Right atrium auricular region (tissue), 2 donors: ENCODE measurements at places on chromosomes 16 and 17. TPM values are rescaled to one million over a fixed set of nuclear protein-coding genes. Genes with fewer than 3 reads are reported as not detected.

DNA sequence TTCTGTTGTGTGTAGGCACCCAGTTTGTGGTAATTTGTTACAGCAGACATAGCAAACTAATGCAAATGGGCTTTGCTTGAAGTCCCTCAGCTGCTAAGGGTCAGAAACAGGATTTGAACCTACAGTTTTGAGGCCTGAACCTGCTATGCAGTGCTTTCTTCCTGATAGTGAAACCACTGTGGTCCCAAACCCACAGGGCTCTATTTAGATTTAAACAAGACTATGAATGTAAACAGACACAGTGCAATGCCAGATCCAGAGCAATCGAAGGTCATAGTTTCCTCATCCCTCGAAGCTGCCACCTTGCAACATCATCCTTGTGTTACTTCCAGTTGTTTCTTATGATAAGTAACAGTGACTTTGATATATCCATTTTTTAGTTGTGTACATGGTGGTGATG, 630.2 kb downstream of the WWOX start:
- no peak for DNase-seq

NPIPA2 gene
- total RNA-seq: 1.4 TPM

TXNDC11 gene
- total RNA-seq: 38.1 TPM

CCL14 gene
- total RNA-seq: 4.1 TPM

MYH13 gene
- not detected for total RNA-seq

DNA sequence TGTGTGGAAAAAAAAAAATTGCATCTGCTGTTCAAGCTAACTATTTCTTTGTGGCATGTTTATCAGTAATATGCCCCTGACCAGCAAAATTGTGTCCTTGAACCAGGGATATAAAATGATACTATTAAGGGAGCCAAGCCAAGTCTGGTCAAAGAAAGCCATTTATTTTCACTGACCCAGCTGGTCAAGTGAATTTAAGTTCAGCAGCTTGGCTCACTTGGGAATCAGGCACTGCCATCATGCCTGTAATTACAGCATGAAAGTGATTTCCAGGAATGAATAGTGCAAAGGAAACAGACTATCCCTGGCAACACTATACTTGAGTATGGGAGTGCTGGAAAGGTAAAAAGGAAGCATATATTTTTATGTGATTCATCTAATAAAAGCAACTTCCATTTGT, 934.6 kb upstream of the CDH8 start:
- DNase-seq: no peak

DNA sequence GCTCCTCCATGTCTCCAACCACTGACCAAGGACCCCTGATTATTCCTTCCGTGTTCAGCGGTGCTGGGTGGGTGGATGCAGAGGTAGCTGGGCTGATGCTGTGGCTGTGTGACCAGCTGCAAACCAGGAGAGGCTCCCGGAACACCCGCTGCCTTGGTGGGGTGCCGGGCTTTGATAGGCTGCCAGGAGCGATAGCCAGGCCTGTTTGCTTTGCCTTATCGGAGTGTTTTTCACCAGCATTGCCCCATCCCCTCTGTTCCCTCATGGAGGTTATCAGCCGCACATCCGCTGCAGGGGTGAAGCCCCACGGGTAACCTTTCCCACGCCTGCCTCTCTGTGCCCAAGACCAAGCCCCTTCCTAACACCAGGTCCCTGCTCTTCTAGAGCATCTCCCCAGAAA, 354.3 kb downstream of the C16orf95 start:
- DNase-seq: no peak

GRCh38 chr16:89972244-89973234, 24.0 kb downstream of the DEF8 start:
- peak; percentile 89 for DNase-seq

OTOP2 gene
- total RNA-seq: not detected
